ENCODE measurements at places on chromosomes 3 and 15. TPM values are rescaled to one million over a fixed set of nuclear protein-coding genes. Genes with fewer than 3 reads are reported as not detected.

Gene MPI
- 106 TPM for total RNA-seq

Gene SV2B
- 0.02 TPM for total RNA-seq

GRCh38 chr15:90316139-90316538, 35.9 kb upstream of the ZNF774 start:
- DNase-seq: no peak

GRCh38 chr3:151445273-151446001, 15.4 kb downstream of the IGSF10 start:
- no peak for DNase-seq

Gene HES1
- total RNA-seq: 66.5 TPM

- peak; percentile 14 for DNase-seq
Observed at GRCh38 chr3:76651784-76652183, 388.1 kb upstream of the ROBO2 start.

Gene CPNE9
- total RNA-seq: not detected

Gene GATA2
- total RNA-seq: 0.09 TPM

DNA sequence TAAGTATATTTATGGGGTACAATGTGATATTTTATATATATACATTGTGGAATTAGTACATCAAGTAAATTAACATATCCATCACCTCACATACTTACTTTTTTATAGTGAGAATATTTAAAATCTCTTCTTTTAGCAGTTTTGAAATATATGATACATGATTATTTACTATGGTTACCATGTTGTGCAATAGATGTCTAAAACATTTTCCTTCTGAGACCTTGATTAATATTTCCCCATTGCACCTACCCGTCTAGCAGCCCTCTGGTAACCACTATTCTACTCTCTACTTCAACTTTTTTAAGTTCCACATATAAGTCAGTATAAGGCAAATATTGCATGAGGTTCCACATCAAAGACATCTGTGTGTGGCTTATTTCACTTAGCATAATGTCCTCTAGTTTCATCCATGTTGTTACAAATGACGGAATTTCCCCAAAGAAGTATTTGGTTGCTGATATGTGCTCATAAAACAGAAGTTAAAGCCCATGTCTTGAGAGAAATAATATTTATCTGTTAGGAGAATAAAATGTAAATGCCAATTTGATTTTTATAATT, 29.6 kb upstream of the NFKBIZ start:
- DNase-seq: no peak

GRCh38 chr15:101614761-101615160, 37.4 kb downstream of the TM2D3 start:
- DNase-seq: no peak

Gene XCR1
- not detected for total RNA-seq

GRCh38 chr3:183800243-183800863, 25.0 kb downstream of the MAP6D1 start:
- DNase-seq: no peak

DNA sequence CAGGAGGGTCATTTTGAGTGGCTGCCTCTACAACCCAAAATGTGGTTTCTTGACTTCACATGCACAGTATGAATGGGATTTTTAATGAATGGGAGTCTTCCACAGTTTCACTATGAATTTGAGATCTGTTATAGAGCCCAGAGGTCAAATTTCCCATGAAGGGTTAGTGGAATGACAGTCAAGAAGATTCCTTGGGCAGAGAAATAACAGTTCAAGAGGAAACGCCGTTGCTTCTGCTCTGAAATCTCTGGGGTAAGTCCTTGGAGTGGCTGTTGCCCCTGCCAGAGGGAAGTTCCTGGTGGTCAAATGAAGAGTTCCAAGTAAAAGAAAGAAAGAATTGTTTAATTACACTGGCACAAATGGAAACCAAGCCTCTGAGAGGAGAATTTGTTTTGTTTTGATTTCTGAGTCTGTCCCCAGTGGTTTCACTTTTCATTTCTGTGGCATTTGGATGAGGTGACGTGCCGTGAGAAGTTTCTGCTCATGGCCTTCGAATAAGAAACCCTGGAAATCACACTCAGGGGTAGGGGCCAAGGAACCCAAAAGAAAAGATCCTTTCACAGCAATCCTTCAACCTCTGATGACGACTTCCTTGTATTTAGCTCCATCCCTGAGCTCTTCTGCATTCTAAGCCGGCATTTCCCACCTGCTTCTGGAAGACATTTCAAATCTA, 77.5 kb upstream of the IL12A start:
- no peak for DNase-seq
